ENCODE measurements at places on chromosomes 1 and 21.

DNA sequence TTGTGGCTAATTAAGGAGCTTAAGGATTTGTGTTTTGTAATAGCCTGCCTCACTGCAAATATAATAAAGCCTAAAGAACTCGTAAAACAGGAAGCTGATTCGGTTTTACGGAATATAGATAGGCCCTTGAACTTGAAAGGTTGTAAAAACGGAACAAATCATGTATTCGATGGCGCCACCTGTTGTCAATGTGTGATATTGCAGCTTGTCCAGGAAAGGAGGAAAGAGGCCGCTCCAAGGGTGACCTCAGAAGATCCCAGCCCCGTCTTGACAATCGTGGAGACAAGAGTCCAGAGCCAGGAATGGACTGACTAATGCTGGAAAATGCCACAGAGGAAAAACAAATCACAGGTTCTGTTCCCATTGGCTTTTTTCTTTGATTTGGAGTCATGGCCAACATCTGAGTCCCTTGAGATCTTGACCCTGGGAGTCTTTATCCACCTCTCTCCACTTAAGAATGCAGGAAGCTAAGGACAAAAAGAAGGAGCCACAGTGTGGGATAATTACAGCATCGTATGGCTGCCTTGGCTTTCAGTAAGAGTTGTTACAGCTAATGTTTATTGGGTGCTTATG, 7.0 kb upstream of the IGSF21 start:
- DNase-seq = no peak

GRCh38 chr1:226763905-226764264, 24.8 kb upstream of the ITPKB start:
- DNase-seq = peak; percentile 87

GRCh38 chr21:42193131-42193671, 25.7 kb upstream of the ABCG1 start:
- no peak for DNase-seq

GRCh38 chr1:89201106-89201794, 2.5 kb upstream of the GBP4 start:
- no peak for DNase-seq

GRCh38 chr1:71586030-71586429, 505.2 kb upstream of the ZRANB2 start:
- no peak for DNase-seq

DNA sequence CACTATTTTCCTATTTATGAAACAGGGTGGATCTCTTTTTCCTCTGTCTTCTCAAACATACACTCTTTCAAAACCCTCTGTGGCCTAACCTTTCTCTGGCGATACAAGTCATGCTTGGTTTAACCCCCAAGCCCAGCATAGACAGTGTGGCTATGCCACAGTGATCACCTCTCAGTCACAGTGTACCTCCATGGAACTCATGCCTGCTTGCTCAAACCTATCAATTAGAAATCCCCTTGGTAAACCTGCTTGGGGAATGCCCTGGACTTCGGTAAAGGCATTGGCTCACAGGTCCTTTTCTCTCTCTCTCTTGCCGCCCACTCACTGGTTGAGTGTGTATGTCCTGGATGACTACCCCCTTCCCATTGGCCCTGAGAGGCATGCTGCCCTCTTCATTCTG, 147.5 kb downstream of the CYYR1 start:
- DNase-seq = no peak

GRCh38 chr1:169364948-169365347, 2.6 kb downstream of the NME7 start:
- no peak for DNase-seq

GRCh38 chr1:166902279-166902678, 26.2 kb upstream of the TADA1 start:
- no peak for DNase-seq

DNA sequence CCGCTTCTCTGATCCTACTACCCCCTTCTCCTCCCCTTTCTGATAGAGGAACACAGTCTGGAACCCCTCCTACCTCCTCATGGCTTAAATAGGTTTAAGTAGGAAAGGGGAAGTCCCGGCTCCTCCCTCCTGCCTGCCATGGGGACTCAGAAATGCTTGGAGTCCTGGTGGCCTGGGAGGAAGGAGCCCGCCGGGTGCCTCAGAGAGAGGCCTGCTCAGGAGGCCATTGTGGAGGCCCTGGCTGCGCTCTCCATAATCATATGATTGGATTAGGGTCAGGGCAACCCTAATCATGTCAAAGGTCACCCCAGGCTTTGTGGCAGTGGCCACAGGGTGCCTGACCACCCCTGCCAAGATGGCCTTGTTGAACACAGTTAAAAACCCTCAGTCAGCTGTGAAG, 29.0 kb downstream of the WNT3A start:
- no peak for DNase-seq

DNA sequence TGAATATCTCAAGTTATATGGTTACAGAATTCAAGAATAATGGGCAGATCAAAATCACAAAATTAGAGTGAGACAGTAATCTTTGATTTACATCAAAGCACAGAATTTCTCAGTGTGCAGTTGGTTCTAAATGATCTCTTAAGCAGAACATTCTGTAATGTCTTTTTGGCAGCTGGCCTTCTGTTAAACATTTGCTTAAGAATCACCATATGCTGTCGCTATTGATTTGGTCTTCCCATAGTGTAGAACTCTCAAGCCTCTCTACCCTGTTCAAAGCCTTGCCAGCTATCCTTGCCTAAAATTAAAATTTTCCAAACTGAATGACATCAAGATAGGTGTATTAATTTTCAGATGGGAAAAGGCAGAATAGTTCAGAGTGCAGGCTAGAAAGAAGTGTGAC, 38.9 kb upstream of the ERO1B start:
- DNase-seq = no peak

Data from brain pericyte (primary cell).